Central memory CD4-positive, alpha-beta T cell (primary cell): ENCODE measurements at places on chromosomes 6 and 20.

DNA sequence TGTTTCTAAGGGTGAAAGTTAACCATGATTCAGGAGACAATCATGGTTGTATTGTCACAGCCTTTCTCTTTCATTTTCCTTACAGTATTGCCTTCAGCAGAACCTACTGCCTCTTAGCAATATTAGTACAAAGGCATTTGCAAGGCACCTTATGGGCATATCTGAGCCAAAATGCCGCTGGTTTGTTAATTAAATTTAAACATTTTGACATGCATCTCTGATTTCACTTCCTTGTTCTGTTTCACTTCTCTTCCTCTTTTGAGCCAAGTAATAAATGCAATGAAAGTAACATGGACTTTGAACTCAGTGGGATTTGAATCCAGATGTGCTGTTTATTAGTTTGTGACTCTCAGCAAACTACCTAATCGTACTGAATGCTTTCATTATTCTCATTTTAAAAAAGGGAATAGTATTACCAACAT lies 467.4 kb upstream of the CITED2 start:
- no peak for DNase-seq

DNA sequence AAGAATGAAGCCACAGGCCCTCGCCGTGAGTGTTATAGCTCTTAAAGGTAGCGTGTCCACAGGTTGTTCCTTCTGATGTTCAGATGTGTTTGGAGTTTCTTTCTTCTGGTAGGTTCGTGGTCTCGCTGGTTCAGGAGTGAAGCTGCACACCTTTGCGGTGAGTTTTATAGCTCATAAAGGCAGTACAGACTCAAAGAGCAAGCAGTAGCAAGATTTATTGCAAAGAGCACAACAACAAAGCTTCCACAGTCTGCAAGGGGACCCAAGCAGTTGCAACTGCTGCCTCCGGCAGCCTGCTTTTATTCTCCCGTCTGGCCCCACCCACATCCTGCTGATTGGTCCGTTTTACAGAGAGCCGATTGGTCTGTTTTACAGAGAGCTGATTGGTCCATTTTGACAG lies 5.2 kb downstream of the HIVEP1 start:
- DNase-seq = no peak

- DNase-seq = no peak
Observed at GRCh38 chr6:150712505-150713252, 113.0 kb downstream of the PLEKHG1 start.

DNA sequence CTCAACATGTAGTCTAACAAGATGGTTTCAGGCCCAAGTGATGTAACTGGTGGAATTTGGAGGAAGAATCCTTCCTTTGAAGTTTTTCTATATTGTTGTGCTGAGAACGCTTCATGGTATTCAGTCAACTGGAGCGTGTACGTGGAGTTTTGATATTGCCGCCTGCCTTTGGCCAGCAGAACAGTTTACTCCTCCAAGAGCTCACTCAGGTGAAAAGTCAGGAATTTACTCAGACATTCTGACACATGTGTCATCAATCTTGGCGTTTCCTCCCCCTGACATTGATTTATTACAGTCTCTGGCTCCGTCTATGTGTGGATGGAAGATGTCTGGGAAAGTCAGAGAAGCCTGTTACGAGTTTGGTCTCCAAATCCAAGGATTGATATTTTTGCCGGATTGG lies 19.0 kb upstream of the TGM2 start:
- DNase-seq = no peak

DNA sequence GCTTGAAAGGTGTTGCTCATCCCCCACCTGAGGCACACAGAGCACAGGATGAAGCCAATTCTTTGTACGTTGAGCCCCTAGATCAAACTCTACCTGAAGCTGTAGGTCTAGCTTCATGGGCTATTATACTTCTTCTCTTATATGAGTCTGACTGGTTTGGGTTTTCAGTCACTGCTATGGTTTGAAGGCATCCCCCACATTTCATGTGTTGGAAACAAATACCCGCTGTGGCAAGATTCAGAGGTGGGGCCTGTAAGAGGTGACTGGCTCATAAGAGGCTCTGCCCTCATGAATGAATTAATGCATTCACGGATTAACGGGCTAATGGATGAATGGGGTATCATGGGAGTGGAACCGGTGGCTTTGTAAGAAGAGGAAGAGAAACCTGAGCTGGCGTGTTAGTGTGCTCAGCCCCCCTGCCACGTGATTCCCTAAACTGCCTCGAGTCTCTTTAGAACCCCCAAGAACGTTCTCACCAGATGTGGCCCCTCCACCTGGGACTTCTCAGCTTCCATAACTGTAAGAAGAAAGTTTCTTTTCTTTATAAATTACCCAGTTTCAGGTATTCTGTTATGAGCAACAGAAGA lies 39.2 kb downstream of the PREX1 start:
- DNase-seq = no peak

- DNase-seq = no peak
Observed at GRCh38 chr6:6348256-6348655, 27.8 kb upstream of the F13A1 start.

DNA sequence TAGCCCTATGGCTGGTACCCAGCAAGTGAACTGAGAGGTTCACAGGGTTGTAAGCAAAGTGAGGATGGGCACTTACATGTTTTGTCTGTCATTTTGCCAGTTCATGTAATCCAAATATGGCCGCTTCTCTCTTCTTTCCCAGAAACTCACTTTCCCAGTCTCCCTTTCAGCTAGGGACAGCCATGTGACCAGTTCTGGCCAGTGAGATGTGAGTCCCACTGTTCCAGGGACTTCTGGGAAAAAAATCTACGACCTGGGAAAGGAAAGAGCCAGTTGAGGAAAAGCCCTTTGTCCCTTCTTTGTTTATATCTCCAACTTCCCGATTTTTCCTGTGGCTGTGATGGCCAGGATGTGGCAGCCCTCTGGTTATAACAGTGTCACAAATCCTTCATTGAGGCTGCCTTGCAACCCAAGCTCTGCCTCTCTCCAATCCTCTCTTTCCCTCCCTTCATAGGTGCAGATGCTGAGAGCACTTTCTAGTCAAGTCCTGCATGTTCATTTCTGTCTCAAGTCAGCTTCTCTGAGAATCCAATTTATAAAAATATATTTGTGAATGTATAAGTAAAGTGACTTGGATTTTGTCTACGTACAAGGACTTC lies 148.6 kb upstream of the ZFP64 start:
- DNase-seq = no peak

- DNase-seq = no peak
Observed at GRCh38 chr20:60446267-60447111, 488.3 kb downstream of the CDH26 start.

- no peak for DNase-seq
Observed at GRCh38 chr6:127841811-127842210, 59.0 kb downstream of the THEMIS start.

DNA sequence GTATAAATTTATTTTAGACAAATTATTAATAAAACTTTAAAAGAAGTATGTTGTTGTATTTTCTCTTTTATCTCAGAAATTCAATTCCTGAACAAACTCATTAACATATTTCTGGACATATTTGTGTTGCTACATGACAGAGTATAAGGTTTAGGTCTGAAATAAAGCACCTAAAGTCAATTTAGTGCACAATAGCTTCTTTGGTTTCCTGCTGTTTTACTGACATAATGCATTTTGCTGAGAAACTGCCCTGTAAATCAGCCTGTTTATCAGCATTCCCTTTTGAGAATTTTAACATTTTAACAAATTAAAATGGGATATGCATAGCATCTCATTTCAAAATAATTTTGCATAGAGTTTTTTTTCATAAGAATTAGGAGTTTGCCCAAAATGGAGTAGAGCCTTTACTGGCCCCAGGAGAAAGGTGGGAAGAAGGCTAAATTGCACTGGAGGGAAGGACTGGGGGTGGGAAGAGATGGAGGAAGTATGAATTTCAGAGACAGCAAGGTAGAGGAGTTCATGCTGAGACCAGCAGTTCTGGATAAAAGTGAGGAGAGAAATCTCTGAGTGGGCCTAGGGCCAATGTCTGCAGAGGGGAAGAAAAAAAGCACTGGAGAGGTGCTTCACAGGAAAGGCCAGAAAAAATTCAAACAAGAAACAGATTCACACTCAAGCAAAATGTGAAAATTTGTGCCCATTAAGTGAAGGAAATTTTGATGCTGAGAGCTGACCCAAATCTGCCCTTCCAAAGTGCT lies 324.2 kb upstream of the HSF2 start:
- no peak for DNase-seq

- no peak for DNase-seq
Observed at GRCh38 chr6:111987295-111987694, 66.6 kb upstream of the CCN6 start.

GRCh38 chr20:43837856-43838702 lies 76.6 kb upstream of the TOX2 start:
- DNase-seq = no peak

GRCh38 chr6:128389820-128390534 lies 130.4 kb downstream of the PTPRK start:
- no peak for DNase-seq

DNA sequence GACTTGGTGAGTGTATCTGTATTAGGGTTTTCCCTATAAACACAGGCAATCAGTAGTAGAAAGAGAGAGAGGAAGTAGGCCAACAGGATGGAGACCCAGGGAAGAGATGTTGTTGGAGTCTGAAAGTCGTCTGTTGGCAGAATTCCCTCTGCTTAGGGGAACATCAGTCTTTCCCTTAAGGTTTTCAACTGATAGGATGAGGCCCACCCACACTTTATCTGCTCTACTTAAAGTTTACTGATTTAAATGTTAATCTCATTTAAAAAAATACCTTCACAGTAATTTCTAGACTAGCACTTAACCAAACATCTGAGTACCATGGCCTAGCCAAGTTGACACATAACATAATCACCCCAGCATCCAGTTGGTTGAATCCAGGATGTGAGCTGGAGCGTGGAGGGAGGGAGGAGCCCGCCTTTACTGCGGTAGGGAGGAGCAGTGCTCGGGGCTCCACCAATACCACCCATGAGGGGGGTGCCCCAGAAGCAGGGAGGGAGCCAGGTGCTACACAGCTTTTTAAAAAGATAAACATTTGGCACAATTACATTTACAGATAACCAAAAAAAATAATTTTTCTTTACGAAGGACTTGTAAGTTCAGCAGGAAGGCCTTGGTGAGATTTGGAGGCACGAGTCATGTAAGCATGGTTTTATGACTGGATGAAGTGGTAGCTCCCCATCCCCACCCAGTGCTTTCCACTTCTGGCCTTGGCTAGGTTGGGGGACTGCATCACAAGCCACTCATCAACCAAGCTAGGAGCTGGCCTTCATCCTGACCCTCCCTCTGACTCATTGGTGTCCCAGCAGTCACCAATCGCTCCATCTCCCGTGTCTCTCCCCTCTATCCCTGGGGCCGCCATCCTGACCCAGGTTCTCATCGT lies 18.4 kb upstream of the SNX9 start:
- no peak for DNase-seq

DNA sequence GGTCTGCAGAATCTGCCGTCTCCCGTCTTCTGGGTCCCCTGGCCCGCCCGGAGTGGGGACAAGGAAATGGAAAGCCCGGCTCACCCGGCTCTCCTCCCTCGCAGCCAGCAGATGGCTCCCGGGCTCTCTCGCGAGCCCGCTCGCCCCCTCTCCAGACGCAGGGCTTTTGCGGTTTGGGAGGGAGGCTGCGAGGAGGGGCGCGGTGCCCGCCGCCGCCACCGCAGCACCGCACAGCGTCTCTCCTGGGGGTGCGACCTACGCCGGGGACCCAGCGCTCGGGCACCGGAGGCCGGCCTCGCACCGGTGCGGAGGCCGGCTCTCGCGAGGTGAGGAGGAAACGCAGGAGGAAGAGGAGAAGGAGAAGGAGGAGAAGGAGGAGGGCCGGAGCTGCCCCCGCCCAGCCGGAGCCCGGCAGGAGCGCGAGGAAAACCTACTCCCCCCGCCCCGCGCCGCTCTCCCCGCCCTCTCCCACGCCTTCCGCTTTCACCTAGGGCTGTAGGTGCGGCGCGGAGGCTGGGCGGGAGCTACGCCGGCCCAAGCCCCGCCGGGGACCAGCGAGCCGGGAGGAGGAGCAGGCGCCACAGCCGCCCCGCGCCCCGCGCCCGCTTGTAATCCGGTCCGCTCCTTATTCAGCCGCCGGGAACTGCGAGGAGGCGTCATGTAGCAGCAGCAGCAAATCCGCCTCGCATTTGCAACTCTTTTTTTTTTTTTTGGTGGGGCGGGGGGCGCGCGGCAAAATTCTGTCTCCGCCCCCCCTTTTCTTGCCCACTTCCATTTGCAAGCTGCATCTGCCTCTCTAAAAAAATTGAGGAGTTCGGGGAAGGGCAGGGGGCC lies at the start of gene CARMIL1:
Gene CARMIL1, plus strand, starts transcription at position 461 of the 834 bp plus-strand sequence. CDS start 422 bp downstream, outside the sequence.
- DNase-seq = peak; percentile 64

GRCh38 chr6:165658395-165659058 lies 4.5 kb downstream of the PDE10A start:
- no peak for DNase-seq

DNA sequence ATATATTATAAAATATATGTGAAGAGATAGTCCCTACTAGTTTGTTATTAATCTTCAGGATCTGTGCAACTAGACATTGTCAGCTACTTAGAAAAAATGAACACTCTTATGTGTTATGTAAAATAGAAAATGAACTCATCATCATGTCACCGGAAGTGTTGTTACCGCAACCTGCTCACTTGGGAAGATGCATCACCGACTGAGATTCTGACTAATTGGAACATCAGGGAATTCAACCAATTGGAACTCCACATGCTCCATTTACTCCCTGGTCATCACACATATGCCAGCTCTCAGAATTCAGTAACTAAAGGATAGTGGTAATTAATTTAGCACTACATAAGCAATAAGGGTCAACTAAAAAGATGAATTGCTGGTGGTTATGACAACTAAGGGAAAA lies 16.7 kb upstream of the B3GAT2 start:
- DNase-seq = no peak

- no peak for DNase-seq
Observed at GRCh38 chr6:90044833-90045381, 150.6 kb downstream of the GJA10 start.

DNA sequence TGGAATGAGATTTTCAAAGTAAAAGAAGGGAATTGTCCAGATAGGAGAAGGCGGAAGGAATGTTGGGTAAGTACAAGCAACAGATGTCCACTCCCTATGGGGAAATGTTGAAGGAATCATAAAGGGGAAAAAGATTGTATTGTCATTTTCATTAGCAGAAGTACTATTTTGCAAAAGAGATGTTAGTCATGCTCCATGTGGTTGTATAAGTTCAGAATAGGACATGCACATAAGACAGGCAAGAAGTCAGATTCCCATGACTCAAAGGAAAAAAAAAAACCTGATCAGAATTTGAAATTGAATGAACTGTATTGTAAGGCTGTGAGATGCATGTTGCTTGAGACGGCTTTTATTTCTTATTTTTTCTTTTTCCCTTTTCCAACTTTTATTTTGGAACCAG lies 36.8 kb downstream of the GRM1 start:
- DNase-seq = no peak

DNA sequence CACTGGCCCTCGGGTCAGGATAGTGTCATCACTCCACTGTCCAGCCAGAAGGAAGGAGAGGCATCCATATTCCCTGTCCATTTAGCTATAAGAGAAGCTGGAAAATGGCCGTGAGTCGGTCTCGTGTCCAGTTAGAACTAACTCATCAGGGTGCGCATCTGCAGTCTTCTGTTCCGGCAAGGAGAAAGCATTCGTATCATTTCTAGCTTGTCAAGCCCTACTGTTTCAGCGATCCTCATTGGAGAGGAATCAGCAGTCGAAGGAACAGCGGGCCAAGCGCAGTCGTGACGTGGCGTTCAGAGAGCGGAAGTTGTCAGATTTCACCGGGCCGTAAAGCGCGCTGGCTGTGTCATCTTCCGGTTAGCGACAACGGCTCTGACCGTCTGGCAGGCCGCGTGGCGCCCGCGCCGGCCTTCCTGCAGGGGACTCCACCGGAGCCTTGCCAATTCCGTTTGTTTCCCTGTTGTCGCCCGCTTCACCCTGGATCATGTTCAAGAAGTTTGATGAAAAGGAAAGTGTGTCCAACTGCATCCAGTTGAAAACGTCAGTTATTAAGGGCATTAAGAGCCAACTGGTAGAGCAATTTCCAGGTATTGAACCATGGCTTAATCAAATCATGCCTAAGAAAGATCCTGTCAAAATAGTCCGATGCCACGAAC lies 32.9 kb downstream of the HM13 start:
- peak; percentile 83 for DNase-seq
